CD4-positive, alpha-beta T cell treated with Interleukin-2 at 100 ng/mL for 4 hours (primary cell): ENCODE measurements at places on chromosomes 13 and 19.

GRCh38 chr13:30107121-30107520 is 200.2 kb downstream of the KATNAL1 start:
- DNase-seq: no peak

- no peak for DNase-seq
These were observed 12.1 kb downstream of the UFM1 start for GRCh38 chr13:38361542-38362262.

- peak; percentile 74 for DNase-seq
These were observed at the start of gene ZNF154 for GRCh38 chr19:57708641-57709361. TSS of gene ZNF154 (minus strand) at chr19:57709204. CDS start at chr19:57708971, 233 bp downstream.

DNA sequence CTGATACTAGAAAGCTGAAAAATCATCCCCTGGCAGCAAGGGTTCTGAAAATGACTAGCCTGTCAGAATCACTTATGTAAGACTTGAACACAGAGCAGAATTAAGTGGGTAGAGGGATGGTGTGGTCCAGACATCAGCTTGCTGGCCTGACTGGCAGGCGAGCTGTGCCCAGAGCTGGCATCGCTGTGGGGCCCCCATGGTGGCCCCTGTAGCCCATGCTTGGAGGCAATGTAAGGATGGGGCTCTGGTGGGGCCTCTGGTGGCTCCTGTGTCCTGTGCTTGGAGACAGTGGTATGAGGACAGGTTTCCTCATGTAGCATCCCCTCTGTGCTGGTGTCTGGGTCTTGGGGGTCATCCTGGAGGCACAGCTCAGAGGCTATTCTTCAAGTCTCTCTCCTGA is 332.1 kb downstream of the SHISA2 start:
- no peak for DNase-seq

GRCh38 chr13:112892426-112893206 is 76.4 kb upstream of the MCF2L start:
- DNase-seq: no peak
